Activated CD8-positive, alpha-beta memory T cell treated with anti-CD3 and anti-CD28 coated beads, Interleukin-2, amount 10 ng/mL, durations not matched to agents 7 days and 5 days (primary cell): ENCODE measurements at places on chromosomes 1 and 21. TPM values are rescaled to one million over a fixed set of nuclear protein-coding genes. Genes with fewer than 3 reads are reported as not detected.

Gene OR2T35
- total RNA-seq: not detected

Gene PDZK1IP1
- total RNA-seq: not detected

Gene MYBPH
- total RNA-seq: not detected

Gene GBP7
- 0.18 TPM for total RNA-seq

Gene FAM78B
- total RNA-seq: 0.82 TPM

Gene ITLN1
- total RNA-seq: not detected

Gene SPRR2B
- not detected for total RNA-seq

Gene PLA2G2C
- not detected for total RNA-seq

Gene TMEM81
- total RNA-seq: 3.0 TPM

Gene NUAK2
- total RNA-seq: 6.0 TPM

Gene IFFO2
- total RNA-seq: 13.7 TPM

Gene PRAMEF14
- total RNA-seq: not detected

Gene AMPD1
- not detected for total RNA-seq
